T follicular helper cell (primary cell): ENCODE measurements at places on chromosomes 1 and 21.

GRCh38 chr1:66399888-66400529 is 133.9 kb upstream of the SGIP1 start:
- no peak for DNase-seq

DNA sequence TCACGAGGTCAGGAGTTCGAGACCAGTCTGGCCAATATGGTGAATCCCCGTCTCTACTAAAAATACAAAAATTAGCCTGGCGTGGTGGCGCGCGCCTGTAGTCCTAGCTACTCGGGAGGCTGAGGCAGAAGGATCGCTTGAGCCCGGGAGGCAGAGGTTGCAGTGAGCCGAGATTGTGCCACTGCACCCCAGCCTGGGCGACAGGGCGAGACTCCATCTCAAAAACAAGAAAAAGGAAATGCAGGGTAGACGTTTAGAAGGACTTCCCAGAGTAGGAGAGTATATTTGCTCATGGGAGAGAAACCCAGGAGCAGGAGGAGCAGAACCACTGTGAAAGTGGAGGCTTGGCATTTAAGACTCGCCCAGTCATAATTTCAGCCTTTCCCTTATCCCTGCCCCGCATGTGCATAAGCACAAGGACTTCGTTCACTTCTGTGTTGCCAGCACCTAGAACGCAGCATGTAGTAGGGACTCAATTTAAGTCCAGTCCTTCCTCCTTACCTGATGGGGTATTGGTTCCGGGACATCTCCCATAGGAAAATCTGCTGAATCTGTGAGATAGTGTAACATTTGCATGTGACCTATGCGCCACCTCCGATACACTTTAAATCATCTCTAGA is 5.2 kb upstream of the MEF2D start:
- no peak for DNase-seq

DNA sequence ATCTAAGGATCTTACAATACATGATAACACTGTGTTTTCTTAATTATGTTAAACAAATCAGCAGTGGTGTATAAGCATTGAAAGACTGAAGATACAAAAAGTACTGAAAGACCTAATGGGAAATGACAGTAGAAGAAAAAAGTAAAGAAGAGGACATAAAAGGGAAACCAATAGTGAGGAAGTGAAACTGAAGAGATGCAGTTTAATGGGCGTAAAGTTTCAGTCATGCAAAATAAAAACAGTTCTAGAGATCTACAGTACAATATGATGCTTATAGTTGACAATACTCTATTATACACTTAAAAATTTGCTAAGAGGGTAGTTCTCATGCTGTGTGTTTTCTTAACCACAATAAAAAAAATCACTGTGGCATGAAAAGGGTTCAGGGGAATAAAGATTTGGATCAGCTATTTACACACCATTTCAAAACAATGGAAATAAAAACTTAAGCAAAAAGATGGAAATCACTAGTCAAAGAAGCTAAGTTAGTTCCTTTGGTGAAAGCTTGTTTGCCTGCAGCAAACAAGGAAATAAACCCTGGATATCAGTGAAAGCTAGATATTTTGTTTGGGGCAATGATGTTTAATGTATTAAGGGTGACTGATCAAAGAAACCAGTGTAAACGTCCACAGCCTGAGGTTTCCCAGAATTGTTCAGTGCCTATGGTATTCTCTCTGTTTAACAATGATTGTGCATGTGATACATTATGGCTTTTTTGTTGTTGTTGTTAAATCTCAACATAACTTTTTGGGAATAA is 1160.8 kb upstream of the ADGRL2 start:
- DNase-seq, result no peak

DNA sequence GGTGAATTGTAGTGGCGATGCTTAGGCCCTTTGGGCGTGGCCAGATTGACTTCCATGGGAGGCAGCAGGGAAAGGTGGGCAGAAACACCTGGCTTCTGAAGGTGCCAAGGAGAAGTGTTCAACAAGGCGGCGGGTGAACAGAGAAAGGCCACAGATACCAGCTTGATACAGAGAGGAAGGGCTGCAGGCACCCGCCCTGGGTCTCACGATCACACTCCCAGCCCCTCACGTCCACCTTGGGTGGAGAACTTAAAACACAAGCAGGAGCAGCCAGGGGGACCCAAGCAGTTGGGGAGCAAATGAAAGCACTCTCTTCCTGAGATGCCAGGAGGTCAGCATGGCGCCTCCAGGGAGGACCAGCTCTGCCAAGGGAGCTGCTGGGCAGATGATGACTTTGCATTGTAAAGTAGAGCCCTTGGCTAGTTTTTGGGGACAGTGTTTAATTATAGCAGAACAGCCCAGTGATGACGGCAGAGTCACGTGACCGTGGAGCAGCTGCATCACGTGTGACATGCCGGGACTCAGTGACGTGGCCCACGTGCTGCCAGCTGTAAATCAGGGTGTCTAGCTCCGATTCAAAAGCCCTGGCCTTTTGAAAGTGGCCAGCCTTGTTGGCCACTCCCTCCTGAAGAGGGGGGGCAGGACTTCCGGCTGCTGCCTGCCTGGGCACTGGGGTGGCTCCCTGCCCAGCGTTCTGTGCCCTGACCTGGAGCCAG is 19.0 kb downstream of the SLC37A1 start:
- no peak for DNase-seq

DNA sequence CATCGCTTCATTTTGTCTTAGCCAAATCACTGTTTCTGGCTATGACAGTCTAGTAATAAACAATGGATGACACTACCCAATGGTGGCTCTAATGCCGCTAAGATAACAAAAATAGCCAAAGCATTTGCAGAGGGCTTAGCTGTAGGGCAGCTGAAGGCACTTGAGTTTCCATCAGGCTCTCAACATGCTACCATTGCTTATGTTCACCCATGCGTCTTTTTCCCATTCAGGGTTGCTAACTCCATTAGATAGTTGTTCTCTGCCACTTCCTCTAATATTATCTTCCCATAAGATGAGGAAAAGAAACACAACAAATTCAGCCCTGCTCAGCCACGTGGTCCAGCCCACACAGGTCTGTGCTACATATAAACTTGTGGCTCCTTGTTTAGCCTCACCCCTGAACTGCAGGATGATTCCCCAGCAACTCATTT is 159.6 kb downstream of the TOMM20 start:
- no peak for DNase-seq

GRCh38 chr1:5758859-5759578 is 233.2 kb downstream of the NPHP4 start:
- no peak for DNase-seq

DNA sequence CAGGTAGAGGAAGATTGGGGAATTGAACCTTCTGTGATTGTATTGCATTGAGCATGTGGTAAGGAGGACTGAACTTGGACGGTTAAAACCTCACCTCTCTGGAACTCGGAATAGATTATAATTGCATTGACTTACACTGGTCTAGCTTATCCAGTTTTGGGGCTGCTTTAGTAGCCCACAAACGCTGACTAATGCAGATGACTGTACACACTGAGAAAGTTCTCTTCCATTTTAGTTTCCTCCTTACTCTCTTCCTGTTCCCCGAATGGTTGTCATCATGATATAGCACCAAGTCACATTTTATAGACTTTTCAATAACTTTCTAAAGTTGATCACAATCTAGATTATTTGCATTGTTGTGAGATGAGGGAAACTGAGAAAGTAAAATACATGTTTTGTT is 78.2 kb downstream of the NFIA start:
- no peak for DNase-seq

GRCh38 chr1:52880206-52880605 is 37.6 kb downstream of the ZYG11A start:
- DNase-seq, result no peak

DNA sequence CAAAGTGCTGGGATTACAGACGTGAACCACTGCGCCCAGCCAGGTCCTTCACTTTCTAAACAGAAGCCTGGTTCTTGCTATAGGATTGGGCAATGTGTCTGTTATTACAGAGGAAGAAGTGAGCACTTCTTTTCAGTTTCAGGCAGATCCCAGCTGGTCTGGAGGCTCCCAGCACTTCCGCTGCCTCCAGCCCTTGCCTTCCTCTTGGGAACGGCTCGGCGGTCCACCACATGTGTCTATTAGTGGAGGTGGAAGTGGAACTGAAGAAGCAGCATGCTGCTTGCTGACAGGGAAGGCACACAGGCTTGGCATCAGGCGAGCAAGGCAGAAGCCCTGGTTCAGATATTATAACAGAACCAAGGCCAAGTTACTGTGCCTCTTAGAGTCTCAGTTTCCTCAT is 17.0 kb downstream of the MKNK1 start:
- no peak for DNase-seq

DNA sequence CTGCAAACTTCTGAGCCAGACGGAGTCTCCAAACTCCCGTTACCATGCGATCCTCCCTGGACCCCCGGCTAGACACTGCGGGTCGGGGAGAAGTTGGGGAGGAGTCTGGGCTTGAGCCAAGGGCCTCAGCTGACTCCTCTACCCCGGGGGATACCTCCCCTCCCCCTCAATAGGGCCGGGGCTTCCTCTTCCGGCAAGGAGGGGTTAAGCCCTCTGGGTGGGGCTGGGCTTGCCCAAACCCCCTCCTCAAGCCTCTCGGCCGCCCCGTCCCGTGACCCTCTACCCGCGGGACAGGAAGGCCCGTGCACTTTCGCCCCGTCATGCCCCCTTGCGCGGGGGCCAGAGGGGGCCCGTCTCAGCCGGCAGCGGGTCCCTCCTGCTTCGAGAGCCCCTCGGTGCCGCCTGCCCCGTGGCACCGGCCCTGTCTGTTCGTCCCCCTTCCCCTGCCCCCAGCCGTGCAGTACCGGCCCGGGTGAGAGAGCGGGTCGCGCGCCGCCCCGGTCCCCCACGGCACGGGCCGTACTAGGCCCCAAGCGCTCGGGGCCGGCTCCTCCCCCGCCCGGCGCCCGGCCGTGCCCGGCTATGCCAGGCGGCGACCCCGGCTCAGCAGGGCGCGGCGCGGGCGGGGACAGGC is 652 bp downstream of the ARL8A start:
- DNase-seq, result no peak

DNA sequence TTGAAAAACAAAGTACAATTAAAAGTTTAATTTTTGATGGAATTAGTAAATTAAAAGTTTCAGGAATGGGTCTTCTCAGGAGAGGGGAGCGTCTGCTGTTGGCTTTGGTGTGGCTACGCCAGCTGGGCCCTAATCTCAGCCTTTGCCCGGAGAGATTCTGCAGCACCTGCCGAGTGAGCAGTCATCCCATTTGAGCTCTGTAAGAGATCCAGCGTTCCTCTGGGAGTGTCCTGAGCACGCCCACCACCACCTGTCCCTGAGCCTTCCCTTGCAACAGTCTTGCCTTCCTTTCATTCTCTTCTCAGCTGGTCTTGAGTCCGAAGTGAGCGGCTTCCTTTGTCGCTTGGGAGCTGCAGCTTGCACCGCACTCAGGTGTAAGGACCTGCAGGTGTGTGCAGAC is 263.1 kb downstream of the CAMTA1 start:
- no peak for DNase-seq

- DNase-seq, result no peak
Measured at GRCh38 chr1:84010136-84010535, 11.2 kb upstream of the TTLL7 start.

DNA sequence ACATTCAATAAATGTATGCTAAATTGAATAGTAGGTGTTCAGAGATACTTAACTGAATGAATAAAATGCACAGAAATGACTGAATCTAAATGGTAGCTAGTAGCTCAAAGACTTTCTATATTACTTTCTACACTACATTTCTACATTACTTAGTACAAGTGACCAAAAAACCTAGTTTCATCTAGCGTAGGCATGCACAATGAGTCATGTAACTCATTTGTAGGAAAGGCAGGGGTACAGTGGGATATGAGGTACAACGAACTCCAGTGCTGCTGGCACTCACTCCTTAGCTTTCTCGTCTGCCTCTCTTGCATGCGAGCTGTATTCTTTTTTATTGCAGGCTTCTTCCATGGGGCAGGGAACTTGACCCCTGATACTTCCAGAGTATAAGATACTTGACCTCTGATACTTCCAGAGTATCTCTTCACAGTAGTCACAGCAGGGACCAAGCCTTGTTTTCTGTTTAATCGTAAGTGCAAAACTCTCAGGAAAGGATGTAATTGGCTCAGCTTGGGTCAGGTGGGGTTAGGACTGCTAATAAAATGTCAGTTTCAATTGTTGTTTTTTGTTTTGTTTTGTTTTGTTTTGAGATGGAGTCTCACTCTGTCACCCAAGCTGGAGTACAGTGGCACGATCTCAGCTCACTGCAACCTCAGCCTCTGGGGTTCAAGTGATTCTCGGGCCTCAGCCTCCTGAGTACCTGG is 4.9 kb upstream of the ATP2B4 start:
- no peak for DNase-seq

- no peak for DNase-seq
Measured at GRCh38 chr1:108208724-108209446, 8.7 kb upstream of the SLC25A24 start.

DNA sequence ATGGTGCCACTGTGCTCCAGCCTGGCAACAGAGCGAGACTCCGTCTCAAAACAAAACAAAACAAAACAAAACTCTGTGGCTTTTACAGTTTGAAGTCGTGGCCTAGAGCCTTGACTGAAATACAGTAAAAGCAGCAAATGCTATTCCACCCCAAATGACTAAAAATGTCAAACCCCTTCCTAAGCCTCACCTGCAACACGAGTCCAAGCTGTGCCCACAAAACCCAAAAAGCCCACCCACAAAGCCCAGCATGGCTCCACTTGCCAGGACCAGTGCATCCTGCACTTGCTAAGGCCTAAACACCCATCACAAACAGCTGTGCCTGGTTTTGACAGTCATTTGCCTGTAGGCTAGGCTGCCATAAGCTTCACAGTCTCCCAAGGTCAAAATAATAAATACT is 21.3 kb downstream of the VAV3 start:
- no peak for DNase-seq

DNA sequence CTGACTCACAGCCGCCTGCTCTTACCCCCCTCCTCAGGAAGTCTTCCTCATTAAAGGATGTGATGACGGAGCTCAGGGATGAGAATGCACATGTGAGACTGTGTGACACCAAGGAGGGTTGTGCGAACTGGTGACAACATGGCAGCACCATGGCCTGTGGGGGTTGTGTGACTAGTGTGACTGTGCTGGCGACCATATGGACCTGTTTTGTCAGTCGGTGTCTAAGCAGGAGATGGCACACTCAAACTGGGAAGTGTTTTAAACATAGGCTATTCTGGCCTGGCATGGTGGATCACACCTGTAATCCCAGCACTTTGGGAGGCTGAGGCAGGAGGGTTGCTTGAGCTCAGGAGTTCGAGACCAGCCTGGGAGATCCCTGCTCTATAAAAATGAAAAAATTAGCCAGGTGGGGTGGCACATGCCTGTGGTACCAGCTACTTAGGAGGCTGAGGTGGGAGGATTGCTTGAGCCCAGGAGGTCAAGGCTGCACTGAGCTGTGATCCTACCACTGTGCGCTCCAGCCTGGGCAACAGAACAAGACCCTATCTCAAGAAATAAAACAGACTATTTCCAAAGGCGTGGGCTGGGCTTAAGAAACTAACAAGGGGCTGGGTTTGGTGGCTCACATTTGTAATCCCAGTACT is 7.4 kb downstream of the TRNP1 start:
- DNase-seq, result no peak

DNA sequence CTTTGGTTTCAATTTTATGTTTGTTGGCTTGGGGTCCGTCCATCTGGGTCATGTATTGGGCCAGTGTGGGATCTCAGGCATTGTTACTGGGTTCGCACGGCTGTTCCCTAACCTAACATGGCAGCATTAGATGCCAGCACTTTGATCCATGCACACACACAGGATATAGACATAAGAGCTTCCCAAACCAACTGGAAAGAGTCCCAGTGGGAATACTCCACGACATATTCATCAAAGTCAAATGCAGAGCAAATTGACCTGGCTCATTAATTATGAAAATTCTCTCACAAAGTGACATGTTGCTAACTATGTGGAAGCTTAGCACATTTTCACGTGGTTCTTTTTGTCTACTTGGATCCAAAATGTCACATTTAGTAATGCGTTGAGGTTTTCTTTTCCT is 130.4 kb downstream of the SETD4 start:
- no peak for DNase-seq
